Gastrocnemius medialis (tissue), 4 donors: ENCODE measurements at places on chromosomes 1 and 21.

DNA sequence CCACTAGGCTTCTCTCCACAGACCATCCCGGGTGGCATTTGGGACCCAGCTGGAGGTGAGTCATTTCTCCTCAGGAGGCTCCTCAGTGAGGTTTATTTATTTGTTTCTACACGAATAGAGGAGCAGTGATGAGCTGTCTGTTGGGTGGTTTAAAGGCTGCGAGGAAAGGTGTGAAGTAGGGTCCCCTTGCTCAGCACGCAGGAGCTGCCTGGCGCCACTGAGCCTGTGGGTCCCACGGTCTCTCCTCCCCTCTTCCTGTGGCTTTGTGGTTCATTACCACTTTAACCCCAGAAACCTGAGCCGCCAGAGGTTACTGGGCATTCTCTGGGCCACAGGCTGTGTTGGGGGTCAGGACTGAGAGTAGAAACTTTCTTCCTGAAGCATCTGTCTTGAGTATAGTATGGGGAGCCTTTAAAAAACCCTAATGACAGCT, 39.9 kb downstream of the IL6R start:
- DNase-seq, result no peak

- no peak for DNase-seq
Measured at GRCh38 chr1:9293533-9294404, 1.1 kb downstream of the SPSB1 start.

DNA sequence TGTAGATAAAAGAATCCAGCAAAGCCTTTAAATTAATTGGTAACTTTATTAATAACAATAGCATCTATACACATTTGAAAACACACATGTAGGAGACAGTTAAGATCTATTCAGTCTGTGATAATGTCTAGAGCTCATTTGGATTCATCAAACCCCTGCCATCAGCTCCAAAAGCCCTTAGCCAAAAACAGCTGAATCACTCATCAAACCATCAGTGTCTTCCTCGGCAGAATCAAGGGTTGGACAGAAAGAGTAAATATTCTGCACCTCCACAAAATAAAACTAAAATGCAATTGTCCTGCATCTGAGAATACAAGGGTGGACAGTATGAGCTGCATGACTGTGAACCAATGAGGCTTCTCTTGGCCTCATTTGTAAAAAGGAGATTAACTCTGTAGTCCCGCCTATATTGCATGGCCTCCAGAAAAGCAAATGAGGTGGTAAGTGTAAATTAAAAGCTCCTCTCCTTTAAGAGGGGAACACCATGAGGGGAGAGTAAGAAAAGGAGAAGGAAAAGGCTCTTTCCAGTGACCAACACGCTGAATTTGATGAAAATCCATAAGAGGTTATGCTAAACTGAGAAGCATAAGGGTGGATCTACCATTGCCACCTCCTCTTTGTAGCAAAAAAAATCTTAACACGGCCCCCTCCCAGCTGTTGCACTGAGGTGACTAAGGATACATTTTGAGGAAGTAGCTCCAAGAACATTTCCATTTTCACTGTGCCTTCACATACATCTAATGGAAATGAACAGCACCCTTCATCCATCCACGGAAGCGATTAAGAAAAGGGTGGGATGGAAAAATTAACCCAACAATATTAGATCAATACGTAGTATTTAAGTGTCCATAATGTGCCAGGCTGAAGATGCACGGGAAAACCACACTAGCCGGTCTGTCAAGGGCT, 14.7 kb upstream of the BOLA1 start:
- peak; percentile 12 for DNase-seq

GRCh38 chr1:227576189-227576588, 12.8 kb downstream of the ZNF678 start:
- DNase-seq, result no peak

DNA sequence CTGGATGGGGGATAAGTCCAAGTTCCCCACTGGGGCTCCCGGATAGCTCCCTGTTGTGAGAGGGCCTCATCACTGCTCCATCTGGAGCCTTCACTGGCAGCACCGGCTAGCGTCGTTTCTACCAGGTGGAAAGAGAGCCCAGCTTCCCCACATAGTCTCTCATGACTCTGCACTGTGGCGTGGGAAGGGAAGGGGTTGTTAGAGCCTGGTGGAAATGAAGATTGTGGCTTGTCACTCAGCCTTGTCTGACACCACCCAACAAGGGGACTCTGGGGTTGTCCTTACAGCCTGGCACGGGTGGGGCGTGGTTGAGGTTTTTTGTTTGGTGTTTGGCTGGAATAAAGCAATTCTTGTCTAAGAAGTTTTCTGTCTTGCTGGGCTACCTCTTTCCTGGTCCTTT, 94.6 kb downstream of the ADARB1 start:
- no peak for DNase-seq

DNA sequence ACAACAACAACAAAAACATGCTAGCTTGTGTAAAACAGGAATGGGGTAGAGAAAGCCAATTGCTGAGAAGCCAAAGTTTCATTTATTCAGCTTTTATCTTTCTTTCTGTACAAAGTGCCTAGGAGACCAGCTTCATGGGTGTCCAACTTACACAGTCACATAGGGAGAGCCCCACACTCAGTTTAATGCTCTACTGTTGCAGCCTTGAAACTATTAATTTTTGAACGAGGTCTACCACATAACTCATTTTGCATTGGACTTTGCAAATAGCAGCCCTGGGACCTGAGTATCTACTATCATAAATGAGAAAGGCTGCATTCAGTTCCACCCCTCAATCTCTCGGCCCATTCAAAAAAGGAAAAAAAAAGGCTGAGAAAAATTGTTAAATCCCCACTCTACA, 98.8 kb downstream of the ZNF644 start:
- DNase-seq, result no peak

DNA sequence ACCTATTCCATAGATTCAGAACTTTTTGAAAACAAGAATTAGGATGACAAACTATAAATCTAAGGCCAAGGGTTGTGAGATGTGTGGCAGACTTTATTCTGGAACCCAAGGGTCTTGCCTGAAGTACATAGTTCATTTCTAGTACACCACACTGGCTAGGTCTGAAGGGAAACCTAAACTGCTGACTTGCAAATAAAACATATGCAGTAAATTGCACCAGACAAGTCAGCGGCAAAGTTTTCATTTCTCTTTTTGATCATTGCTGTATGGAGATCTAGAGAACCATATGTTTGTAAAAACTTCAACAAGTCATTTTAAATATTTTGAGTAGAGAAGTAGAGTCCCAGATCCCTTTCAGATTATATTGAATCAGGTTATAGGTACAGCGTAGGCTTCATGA, 43.9 kb downstream of the TNFSF4 start:
- no peak for DNase-seq

- DNase-seq, result no peak
Measured at GRCh38 chr1:5891736-5892135, 100.5 kb downstream of the NPHP4 start.

DNA sequence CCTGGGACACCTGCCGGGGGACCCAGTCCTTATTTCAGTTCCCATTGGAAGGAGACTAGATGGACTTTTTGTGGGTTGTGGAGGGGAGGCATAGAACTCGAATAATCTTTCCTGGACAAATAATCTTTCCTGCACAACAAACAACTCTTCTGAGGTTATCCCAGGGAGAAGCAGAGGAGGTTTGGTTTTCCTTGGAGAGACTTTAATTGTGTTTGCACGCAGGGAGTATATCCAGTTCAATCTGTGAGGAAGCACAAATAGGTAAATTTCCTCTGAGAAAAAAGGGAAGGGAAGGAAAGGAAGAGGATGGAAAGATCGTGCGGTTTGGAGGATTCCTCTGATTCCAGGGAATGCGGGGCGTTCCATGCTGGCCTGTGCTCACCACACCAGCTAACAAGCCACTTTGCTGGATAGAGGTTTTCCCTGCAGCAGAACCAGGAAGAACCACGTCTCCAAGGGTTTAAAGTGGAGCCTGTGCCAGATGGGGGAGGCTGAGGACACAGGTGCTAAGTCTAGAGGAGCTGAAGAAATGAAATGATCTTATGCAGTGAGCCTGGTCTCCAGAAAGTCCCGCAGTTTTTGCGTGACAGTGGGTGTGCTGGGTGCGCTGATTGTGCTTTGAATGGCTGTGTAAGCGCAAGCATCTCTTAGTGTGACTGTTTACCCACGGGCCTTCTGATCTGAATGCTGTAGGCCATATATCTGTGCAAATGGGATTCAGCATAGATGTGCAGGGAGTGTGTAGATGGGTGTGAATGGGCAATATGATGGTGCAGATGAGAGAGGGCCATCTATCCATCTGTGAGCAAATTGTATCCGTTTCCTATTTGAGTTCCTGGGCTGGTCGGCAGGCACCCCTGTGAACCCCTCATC, 7.6 kb downstream of the PAX7 start:
- no peak for DNase-seq

DNA sequence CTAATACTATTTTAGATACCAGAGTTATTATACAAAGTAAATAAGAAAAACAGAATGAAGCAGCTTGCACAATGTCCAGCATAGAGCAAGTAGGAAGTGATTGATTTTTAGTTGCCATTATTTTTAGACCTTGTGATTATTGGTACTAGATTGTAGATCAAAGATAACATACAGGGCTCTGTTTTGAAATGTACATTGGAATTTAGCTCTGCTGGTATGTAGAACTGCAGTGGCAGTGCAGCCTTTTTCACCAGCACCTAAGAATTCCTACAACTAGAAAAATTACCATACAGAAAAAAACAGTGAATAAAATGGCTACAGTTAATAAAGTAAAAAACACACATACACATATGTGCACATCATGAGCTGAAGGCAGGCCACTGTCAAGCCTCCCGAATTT, 32.2 kb upstream of the ABCA4 start:
- no peak for DNase-seq

DNA sequence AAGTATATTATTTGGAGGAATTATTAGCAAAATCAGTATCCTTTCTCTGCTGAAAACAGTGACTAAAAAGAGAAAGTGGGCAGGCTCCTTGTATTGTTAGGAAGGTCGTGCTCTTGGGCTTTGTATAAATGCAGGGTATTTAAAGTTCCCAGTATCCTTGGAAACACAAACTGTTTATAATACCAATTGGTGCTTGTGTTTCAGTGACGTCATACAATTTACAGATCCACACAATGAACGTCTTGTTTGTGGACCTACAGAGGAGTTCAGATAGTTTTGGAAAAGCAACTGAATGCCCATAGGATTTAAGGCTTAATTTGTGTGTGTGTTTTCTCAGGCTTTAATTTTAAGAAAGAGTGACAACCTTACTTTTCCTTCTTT, 168.2 kb downstream of the RASAL2 start:
- no peak for DNase-seq

DNA sequence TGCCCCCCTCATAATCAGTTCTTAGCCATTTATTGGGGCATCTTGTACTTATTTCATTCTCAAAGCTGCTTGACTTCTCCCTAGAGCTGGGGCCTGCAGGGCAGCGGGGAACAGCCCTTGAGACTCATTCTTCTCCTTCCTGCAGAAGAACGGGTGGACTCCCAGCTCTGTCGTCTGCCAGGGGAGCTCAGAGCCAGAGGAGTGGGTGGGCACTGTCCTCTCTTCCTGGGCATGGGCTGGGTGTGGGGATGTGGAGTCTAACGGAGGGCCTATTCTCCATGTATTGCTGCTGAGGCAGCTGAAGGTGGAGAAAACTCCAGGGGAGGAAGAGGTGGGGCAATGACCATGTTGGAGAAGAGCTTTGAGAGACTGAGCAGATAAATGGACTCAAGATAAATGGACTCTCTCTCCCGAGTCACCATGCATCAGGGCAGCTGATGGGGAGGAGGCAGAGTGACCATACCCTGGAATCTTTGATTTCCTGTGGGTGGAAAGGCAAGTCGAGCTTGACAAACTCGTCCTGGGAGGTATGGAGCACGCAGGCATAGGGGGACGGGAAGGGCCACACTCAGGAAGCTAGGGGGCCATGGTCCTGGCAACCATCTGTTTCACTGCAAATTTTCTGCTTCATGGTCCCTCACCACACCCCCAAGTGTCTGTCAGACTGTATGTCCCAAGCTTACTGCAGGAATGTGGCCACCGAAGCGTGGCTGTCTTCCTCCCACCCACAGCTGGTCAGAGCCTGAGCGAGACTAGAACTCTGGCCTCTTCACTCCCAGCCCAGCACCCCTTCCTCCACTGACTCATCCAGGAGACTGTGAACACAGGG, 56.9 kb upstream of the ATP2B4 start:
- no peak for DNase-seq

DNA sequence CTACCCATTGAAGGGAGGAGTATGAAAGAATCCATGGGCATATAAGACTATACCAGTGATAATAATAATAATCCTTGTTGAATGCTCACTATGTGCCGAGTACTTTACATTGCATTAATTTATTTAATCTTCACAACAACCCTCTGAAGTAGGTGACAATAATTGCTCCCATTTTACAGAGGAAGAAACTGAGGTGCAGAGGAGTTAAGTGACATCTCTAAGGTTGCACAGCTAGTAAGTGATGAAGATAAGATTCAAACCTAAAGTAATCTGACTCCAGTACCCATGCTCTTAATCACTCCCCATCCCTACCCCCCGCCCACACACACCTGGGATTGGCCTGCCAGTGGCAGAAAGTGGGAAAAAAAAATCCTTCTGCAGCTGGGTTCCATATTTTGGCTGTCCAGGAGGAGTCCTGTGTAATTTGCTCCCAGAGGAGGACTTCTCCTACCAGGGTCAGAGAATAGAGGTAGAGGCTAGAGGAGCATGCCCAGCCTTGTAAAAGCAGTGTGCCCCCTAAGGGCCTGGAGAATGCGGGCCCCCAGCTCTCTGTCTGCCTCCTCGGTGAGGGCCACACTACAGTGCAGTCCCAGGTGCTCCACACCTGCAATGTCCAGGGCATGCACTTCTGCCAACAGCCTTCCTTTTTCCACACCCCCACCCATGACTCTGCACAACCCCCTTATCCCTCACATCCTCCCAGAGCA, 57.8 kb downstream of the TMEM53 start:
- no peak for DNase-seq

GRCh38 chr1:101317590-101317989, 80.8 kb downstream of the S1PR1 start:
- DNase-seq, result no peak

GRCh38 chr1:53606651-53607051, 132.3 kb downstream of the GLIS1 start:
- no peak for DNase-seq

DNA sequence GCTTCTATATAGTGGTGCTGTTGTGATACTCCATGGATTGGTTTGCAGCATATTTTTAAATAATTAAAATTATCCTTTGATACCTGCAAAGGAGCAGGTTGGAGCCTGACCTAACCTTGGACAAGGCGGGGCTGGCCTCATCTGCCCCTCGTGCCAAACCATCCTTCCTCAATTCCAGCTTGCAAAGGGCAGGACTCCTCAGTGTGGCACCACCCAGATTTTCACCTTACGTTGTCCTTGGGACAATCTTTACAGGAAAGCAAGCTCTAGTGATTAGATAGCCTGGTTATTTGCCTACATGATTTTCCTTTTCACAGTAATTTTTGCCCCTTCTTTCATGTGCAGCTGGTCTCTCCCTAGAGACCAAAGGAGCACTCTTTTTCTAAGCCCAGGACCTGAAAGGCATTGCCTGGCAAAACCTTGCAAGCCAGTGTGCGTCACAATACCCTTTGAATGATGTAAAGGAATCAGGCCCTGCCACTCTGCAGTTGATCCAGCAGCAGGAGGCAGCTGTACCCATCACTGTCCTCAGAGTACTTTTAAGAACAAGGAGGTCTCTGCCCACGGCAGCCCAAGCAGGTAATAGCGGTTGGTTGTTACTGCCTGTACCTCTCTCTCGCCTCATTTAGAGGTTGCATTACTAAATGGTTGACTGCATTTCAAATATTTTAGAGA, 99.4 kb downstream of the ADSS2 start:
- DNase-seq, result no peak

- DNase-seq, result no peak
Measured at GRCh38 chr1:208149776-208150514, 94.2 kb downstream of the PLXNA2 start.

GRCh38 chr1:47563201-47563600, 125.4 kb downstream of the FOXD2 start:
- DNase-seq, result no peak

- no peak for DNase-seq
Measured at GRCh38 chr1:172069534-172069933, 228.2 kb downstream of the DNM3 start.
